ENCODE measurements at places on chromosomes 13 and 19. TPM values are rescaled to one million over a fixed set of nuclear protein-coding genes. Genes with fewer than 3 reads are reported as not detected.

The PAN3 gene
- total RNA-seq, result 39.0 TPM

DNA sequence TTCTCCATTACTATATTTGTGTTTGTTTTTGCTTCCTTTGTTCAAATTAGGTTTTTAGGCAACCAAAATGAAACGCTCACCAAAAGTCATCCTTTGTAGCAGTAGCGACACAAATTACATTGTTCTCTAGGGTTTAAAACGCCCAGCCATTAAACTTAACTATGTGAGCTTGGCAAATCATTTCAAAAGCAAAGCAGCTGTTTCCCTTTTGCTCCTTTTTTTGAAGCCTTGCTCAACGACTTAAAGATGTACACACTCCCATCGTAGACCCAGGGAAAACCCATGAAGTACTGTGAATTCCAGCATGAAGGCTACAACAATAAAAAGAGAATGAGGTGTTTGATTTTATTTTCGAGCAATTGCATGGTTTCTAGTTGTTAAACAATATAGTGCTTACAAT is 106.7 kb downstream of the RAP2A start:
- no peak for DNase-seq

GRCh38 chr13:23652909-23653726 is 82.9 kb downstream of the TNFRSF19 start:
- no peak for DNase-seq

GRCh38 chr19:55287361-55288079 is 3.7 kb downstream of the BRSK1 start:
- no peak for DNase-seq

GRCh38 chr19:6047256-6047655 is 63.0 kb downstream of the RFX2 start:
- peak; percentile 33 for DNase-seq
